ENCODE measurements at places on chromosomes 12 and 14.

DNA sequence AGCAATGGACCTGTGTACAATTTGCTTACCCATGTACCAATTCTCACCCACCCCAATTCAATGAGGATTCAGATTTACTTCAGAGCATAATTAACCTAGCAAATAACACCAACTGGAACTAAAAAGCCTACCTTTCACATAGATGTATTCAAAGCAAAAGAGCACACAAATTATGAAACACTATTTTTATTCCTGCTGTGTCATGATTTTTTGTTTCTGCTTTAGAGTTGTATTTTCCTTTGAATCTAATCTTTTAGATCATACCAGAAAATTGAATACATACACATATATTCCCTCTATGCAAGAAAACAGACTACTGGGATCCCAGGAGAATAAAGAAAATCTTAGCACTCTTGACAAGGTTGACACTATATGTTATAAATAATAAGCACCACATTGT is 5.9 kb downstream of the KICS2 start:
- DNase-seq, result no peak

DNA sequence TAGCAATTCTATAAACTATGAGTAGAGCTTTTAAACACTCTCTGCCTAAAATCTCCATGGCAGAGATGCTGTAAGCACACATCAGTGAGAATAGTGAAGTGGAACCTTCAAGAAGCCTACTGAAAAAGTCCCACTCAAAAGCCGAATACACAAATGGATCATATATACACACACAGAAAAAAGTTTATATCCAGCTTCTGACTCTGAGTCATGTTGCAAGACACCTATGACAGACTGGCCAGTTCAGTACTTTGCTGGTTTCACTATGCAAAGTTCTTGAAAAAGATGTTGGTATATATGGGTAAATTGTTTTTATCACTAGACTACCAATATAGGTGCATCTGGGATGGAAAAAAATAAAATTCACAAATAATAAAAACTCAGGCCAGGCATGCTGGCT is 126.1 kb downstream of the KCNK10 start:
- no peak for DNase-seq

GRCh38 chr14:76306131-76306530 is 69.8 kb upstream of the ESRRB start:
- DNase-seq, result no peak

DNA sequence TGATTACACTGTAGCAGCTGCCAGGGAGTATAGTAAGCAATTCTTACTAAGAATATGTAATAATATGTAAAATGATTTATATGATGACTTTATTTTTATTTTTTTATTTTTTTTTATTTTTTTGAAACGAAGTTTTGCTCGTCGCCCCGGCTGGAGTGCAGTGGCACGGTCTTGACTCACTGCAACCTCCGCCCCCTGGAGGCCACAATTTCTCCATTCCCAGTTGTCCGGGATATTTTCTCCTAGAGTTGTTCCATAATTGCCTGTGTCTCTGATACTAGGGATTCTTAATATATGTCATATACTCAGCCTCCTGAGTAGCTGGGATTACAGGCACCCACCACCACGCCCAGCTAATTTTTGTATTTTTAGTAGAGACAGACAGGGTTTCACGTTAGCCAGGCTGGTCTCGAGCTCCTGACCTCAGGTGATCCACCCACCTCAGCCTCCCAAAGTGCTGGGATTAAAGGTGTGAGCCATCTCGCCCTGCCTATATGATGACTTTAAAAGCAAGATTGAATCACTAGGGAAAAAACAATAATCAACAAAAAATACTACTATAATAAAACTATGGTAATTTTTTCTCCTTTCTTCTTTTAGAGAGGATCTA is 12.2 kb upstream of the ITPR2 start:
- DNase-seq, result no peak

GRCh38 chr14:91417983-91418386 is 365 bp upstream of the CCDC88C start:
- DNase-seq, result peak; percentile 85

DNA sequence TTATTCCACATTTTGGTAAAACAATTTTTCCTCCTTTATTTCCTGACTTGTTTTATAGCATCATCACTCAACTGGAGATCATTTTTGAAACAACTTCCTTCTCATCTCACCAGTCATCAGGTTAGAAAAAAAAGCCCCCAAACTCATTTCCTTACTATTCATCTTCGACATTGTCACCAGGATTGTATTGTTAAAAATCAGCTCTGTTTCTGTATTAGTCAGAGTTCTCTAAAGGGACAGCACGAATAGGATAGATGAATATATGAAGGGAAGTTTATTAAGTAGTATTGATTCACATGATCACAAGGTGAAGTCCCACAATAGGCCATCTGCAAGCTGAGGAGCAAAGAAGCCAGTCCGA is 392.6 kb downstream of the FUT8 start:
- no peak for DNase-seq

GRCh38 chr12:70809887-70810286 is 110.7 kb downstream of the PTPRR start:
- no peak for DNase-seq

GRCh38 chr12:132544080-132544397 is 54.1 kb downstream of the FBRSL1 start:
- no peak for DNase-seq

DNA sequence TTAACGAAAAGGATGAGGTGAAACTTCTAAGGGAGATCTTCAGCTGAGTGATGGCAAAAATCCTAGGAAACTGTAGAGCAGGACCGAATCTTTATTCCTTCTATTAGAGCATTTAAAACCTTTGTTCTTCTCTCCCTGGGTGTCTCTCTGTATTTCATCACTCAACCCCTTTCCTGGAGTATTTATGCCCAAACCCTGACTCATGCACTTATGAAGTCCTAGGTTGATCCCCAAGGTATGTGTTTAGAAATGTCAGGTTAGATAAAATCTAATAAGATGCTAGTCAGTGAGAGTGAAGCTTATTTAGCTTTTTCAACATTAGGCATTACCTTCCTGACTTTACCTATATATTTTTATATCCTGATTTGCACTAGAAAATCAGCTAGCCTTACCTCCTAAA is 239.8 kb upstream of the NPAS3 start:
- no peak for DNase-seq

GRCh38 chr12:57430112-57430930 is 522 bp downstream of the R3HDM2 start:
- no peak for DNase-seq

GRCh38 chr12:32089586-32089985 is 17.1 kb upstream of the BICD1 start:
- peak; percentile 56 for DNase-seq

- no peak for DNase-seq
Measured at GRCh38 chr12:14979468-14979867, 6.6 kb downstream of the PDE6H start.

GRCh38 chr12:21265932-21266331 is 68.8 kb downstream of the SLCO1A2 start:
- DNase-seq, result no peak

- DNase-seq, result no peak
Measured at GRCh38 chr14:28772613-28773012, 6.0 kb downstream of the FOXG1 start.
